ENCODE measurements at places on chromosomes 1 and 21.

DNA sequence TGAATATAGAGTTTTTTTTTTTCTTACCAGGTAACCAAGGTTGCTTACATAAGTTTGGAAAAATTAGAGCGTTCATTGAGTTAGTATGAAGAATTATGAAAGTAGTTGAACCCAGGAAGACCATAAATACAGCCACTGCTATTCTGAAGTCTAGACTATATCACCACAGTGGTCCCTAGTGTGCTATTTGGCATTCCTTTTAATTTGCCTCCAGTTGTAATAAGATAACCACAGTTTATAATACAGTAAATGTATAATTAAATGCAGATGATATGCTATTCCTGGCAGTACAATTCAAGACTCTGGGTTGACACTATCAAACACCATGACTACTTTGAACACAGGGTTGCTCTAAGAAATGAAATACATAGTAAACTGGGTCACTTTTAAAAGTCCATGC lies 270.5 kb downstream of the BRINP2 start:
- DNase-seq = no peak

DNA sequence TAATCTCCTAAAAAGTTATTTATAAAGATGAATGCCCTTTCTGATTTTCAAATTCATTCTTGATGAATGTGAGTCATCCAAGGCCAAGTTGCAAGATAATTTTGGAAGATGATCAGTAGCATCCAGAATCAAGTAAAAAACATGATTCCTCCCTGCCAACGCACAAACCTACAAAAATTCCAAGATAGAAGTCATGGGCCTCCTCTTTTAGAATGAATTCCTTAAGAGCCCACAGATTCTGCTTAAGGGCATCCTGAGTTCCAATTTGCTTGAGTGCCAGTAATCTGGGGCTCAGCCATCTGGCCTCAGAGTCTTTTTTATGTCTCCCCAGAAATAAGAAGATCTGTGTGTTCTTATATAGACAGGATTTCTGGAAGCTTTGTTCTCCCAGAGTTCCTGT lies 23.2 kb upstream of the SPATA6 start:
- DNase-seq = no peak

DNA sequence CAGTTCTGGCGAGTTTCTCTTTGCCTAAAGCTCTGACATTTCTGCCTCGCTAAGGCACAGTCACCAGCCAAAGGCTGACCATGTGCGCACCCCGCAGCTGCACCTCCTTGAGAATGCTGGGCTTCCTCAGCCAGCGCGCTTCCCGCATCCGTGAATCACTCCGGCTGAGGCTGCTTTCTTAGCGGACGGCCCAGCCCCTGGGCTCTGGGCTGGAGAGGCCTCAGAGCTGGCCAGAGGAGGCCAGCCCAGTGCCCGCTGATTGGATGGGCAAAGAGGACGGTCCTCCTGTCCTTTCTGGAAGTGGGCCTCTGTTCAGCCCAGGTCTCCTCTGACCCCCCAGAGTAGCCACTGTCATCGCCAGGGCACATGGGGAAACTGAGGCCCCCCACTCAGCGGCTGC lies 56.1 kb downstream of the PRDM16 start:
- DNase-seq = no peak

GRCh38 chr1:154182344-154183045 lies 9.4 kb downstream of the TPM3 start:
- no peak for DNase-seq
